ENCODE measurements at places on chromosomes 2 and 18.

DNA sequence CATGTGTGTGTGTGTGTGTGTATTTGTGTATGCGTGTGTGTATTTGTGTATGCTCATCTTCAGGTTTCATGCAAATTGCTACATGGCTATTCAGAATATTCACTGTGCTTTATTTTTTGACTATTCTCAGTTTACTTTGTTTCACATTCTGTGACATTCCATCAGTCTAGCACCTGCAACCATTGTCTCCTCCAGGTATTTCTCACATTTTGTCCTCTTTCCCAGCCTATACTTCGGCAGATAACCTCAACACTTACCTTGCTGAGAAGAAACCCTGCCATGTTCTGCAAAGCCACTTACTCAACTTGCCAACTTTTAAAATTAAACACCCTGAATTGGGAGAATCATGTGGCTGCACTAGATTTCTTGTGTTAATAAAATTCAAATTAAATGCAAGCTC, 135.4 kb upstream of the REG3A start:
- DNase-seq = no peak

DNA sequence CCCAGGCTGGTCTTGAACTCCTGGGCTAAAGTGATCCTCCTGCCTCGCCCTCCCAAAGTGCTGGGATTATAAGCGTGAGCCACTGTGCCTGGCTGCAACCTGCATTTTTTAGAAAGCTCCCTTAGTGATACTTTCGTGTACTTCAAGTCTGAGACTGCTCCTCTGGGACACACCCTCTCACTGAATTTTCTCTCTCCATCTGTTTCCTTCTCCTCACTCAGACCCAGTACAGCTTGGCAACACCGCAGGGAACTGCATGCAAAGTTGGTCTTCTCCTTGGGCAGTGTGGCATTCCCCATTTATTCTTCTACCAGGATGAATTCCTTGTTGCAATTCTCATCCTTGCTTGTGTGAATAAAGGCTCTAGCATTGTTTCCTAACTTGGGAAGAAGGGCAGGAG, 175.9 kb downstream of the LPIN1 start:
- no peak for DNase-seq

GRCh38 chr18:70520867-70521266, 232.0 kb downstream of the SOCS6 start:
- no peak for DNase-seq

GRCh38 chr2:231355508-231356465, 39.7 kb upstream of the B3GNT7 start:
- no peak for DNase-seq

DNA sequence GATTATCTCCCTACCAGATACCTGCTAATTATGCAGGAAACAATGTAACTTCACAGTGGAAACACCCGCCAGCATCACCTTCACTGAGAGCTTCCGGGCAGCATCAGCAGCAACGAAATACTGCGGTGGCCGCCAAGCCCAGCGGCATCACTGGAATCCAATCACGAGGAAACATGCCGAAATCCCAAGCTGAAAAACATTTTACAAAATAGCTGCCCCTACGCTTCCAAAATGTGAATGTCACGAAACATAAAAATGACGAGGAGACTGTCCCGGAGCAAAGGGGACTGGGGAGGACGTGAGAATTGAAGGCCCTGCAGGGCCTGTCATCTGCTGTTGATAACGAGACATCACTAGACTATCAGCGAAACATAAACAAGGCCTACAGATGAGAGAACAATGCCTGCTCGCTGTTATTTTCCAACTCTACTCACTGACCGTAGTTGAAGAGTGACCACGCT, 82.6 kb downstream of the HDAC4 start:
- no peak for DNase-seq

GRCh38 chr2:85234868-85235267, 92.9 kb downstream of the TGOLN2 start:
- no peak for DNase-seq

- DNase-seq = no peak
Observed at GRCh38 chr2:191417746-191418145, 172.5 kb downstream of the MYO1B start.
